ENCODE measurements at places on chromosomes 2 and 18.

DNA sequence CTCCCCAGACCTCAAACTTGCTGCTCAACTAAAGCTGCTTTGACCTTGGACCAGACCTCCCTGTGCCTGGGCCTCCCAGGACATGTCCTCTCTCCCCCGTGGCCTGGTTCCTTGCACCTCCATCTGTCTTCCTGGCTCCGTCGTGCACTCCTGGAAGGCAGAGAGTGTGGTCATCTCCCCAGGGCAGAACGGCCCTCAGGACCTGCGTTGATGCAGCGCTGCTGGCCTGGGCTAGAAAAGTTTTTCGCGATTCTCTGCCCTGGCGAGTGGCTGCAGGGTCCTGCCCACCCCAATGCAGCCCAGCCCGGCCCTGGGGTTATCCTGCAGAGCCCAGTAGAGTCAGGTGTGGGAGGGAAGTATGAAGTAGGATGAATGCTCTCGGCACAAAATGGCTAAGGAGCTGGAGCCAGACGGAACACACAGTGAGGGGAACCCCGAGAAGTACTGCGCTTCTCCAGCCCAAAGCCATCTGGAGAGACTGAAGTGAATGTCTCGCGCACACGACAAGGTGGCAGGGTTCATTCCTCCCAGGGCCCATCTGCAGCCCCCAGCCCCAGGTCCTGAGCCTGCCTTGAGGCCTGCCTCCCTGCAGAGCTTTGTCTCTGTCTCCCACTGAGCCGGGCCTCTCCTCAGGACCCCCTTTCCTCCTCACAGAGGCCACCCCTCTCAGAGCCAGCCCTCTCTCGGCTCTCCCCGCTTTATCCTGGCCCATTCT is 41.7 kb downstream of the ATOH8 start:
- peak; percentile 39 for DNase-seq

DNA sequence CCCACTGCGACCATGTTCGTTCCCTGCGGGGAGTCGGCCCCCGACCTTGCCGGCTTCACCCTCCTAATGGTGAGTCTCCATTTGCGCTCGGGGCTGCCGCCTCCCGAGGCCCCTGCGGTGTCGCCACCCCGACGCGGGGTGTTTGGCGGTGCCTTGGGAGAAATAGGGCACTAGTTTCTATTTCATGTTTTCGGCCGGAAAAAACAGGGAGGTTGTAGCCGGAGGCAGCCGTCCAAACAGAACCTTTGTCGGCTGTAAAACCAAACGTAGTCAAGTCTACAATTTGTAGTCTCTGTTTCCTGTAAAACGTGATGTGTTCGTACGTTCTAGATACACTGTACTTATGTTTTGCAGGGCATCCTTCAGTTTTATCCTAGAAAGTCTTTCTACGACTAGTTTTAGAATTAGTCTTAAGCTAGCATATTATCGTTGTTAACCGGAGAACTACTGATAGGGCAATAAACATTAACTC is 290 bp downstream of the PSMG2 start:
- no peak for DNase-seq

- DNase-seq, result peak; percentile 61
These were observed at the start of gene CDH20 for GRCh38 chr18:61333271-61333745. Gene CDH20 (plus strand): TSS chr18:61333430.

DNA sequence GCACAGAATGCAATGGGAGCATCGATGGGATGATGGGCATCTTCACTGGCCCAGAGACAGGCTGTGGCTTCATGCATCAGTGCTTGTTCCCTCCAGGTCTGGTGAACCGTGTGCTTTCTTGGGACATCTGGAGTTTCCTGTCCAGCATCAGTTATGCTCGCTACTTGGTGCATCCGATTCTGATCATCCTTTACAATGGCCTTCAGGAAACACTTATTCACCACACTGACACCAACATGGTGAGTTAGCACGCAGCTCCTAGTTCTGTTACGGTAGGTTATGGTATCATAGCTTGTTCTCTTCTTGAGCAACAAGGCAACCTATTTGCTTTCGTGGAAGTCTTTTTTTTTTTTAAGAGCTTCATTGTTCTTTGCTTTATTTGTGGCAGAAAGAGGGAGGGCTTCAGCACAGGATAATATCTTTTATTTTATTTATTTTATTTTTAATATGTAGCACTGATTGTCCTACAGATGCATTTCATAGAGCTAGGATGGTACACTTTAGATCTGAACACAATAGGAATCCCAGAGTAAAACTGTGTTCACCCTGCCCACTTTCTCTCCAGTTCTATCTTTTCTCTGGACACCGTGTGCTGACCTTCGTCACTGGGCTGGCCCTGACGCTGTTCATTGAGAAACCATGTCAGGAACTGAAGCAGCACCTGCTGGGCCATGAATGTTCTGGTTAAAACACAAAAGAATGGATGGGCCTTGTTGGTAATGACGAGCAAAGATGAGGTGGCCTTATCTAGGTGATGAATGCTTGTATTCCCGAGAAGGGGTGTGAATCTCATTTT is 71.2 kb upstream of the SEC11C start:
- no peak for DNase-seq

DNA sequence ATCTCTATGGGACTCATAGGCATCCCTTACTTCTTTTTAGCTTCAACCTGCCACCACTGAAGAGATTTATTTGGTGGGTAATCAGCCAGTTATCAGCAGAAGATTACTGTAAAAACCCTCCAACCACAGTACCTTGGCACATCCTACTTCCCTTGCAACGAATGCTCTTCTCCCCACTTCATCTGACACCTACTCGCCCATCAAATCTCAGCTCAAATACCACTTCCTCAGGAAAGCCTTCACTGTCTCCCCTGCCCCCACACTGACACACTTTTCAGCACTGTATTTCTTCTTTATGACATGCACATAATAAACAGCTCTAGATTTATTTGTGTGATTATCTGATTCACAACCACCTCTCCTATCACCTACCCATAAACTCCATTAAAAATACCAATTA is 3.1 kb downstream of the KDSR start:
- DNase-seq, result no peak

DNA sequence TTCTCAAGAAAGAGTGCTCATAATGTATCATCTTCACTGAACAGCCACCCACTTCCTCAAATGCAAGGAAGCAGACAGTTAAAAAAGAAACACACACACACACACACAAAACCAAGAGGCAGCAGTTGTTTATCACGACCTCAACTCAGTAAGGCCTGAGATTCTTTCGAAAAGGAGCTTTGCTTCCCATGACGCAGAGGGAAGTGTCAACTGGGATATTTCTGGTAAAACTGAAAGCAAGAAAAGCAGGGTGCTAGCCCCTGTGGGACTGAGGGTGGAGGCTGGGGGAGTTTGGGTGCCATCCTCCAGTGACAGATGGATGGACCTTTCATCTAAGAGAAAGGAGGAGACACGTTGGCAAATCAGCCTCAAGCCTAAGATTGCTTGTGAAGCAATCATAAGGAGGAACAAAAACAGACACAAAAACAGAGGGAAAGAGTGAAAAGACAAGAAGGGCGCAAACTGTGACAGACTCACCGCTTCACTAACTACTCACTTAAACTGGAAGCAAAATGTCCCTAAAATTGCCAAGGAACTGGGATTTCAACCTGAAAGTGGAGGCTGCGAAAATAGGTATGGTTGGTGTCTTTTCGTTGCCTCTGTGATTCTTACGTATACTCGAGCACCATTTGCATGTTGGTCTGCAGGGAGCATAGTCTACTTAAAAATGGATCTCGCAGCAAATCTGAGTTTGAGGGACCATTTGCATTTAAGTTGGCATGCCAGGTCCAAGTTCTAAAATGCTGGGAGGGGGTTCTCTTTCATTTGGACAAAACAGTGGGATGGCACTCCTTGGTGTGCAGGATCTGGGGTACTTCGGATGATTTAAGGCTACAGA is at the start of gene ARHGAP25:
ARHGAP25 (plus strand) TSS at position 124 of the 838 bp plus-strand sequence; CDS start at position 513, 389 bp downstream.
- DNase-seq, result no peak

- DNase-seq, result no peak
These were observed 134.0 kb downstream of the C2orf74 start for GRCh38 chr2:61295981-61296380.

GRCh38 chr2:72082021-72082601 is 65.6 kb downstream of the CYP26B1 start:
- DNase-seq, result no peak

DNA sequence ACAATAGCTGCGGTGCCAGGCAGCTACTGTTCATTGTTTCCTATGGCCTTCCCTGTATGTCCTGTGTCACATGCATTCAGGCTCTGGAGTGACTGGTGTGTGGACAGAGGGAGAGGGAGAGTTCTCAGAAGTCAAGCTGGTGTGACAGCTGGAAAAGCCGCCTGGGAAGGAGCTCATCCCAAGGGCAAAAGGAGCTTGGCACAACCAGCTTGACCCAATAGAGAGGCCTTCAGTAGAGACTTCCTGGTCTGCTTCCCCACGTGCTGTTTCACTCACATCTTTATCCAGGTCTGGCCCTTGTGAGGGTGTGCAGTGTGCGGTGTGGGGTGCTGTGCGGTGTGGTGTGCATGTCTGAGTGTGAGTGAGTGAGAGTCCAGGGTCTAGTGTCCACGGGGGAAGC is 11.1 kb upstream of the NT5DC4 start:
- DNase-seq, result no peak

DNA sequence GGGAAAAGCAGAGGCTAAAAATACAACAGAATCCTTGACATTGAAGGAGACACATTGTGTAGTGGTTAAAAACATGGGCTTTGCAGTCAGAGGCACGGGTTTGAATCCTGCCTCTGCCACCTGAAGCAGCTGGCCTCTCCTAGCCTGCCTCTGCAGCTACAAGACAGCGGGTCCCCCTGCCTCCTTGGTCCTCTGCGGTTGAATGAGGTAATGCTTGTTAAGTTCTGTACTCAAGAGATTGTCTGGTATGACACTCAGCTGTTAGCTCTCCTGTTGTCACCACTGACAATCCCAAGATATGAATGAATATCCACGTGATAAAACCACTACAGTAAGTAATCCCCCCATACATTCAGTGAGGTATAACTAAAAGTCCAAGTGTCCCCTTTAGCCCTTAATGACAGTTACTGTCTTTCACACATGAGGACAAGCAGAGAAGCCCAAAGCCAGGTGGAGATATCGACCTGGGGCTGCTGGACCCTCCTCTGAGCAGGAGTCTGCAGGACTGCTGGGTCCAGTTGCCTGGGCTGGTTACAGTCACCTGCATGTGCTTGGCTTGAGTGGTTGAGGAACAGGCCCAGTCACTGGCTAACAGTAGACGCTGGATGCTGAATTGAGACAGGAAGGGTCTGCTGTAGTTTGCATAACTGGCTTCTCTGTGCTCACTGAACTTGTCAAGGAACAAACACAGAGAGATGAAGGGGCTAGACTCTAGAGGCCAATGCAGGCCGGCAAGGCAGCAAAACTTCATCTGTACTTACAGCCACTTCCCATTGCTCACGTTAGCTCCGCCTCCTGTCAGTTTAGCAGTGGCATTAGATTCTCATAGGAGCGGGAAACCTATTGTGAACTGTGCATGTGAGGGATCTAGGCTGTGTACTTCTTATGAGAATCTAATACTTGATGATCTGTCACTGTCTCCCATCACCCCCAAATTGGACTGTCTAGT is 85.5 kb downstream of the TGFA start:
- DNase-seq, result no peak

- no peak for DNase-seq
These were observed 76.4 kb downstream of the NFATC1 start for GRCh38 chr18:79472176-79472575.

GRCh38 chr2:111975053-111975552 is 76.7 kb downstream of the MERTK start:
- no peak for DNase-seq

DNA sequence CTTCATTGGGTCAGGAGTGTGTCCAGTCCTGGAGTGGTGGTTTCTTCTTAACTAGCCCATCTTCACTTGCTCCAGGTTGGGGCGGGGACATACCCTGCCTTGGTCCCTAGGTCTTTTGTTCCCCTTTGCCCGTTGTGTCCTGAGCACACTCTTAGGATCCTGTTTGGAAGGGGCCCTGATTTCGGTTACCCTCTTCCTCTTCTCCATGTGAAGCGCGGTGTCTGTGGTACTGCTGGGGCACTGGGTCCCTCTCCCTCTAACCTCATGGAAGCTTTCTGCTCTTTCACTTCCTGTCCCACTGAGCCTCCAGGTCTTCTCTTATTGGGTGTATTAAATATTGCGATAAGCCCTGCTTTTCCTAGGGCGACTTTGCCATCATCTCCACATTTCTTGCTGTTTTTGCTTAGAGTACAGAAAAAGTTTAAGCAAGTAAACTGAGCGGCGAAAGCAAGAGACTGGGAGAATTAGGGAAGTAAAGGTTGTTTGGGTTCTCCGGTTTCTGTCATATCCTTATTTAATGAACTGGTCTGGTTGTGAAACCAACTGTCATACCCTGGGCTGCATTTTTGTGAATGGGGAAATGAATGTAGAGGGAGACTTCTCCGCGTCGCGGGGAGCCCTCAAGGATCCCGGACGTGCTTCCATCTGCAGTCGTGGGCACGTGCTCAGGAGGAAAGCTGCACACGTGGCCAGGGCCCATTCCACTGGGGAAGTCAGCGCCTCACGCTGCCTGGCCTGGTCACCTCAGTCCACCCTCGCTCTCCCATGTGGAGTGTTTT is 73.8 kb upstream of the B3GNT7 start:
- no peak for DNase-seq

GRCh38 chr2:102082571-102083392 is 59.8 kb upstream of the IL1R1 start:
- DNase-seq, result no peak

DNA sequence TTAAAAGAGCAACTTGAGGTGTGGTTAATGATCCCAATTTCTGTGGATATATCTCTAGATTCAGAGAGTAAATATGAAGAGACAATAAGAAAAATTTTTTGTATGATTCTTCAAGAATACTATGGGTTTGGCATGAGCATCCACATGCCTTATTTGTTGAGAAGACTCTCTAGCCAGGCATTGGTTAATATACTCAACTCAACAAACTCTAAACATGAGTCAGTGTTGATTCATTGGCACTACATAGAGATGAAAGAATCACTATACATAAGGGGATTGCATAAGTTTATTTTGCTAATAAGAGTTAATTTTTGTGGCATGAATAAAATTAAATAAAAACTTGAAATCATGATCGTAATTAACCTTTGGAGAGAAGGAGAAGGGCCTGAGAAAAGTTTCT is 930.2 kb upstream of the LRRTM1 start:
- DNase-seq, result no peak

DNA sequence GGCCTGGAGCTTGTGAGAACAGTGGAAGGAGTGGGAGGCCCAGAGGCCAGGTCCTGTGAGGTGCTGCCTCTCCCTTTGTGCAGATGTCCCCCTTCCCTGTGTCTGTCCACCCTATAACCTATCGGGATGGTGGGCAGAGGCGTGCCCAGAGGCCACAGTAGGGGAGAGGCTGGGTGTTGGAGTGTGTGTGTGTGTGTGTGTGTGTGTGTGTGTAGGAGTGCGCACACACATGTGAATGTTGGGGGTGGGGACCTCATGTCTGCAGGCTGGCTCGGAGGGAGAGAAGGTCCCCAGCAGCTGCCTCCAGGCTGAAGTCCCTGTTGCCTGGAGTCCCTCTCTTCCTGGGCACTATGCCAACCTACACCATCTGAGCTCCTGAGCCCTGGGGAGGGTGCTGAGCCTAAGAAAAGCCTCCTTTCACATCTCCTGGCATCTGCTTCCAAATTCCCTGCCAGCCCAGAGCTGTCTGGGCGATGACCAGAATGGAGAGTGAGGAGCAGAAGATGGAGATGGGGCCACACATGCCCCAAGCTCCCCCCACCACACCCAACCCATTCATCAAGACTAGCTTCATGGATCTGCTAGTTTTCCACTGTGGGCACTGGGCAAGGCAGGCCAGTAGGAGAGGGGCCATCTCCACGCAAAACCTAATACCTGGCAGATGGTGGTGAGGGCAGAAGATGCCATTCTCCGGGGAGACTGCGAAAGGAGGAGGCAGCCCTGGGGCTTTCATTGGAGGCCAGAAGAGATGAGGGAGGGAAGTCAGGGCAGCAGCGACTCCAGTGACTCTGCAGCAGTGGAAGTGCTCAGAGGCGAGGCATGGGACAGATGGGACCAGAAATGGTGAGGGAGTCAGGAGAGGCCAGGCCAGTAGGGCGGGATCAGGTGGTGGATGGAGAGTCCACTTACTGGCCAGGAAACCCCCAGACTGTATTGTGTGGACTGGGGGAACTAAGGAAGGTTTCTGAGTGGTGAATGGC is 20.3 kb downstream of the KCNK3 start:
- no peak for DNase-seq
